Ascending aorta (tissue), 2 donors: ENCODE measurements at places on chromosomes 7 and 10.
A peak's percentile ranks its signal among the peaks of the same experiment; 100 is the strongest.

GRCh38 chr7:70580161-70580560, 551.8 kb upstream of the GALNT17 start:
- DNase-seq, result no peak

GRCh38 chr7:118737935-118738334, 513.4 kb downstream of the ANKRD7 start:
- no peak for DNase-seq

- no peak for DNase-seq
Measured at GRCh38 chr10:8670461-8670860, 616.0 kb downstream of the GATA3 start.

- DNase-seq, result no peak
Measured at GRCh38 chr7:42739638-42740037, 172.2 kb downstream of the C7orf25 start.

DNA sequence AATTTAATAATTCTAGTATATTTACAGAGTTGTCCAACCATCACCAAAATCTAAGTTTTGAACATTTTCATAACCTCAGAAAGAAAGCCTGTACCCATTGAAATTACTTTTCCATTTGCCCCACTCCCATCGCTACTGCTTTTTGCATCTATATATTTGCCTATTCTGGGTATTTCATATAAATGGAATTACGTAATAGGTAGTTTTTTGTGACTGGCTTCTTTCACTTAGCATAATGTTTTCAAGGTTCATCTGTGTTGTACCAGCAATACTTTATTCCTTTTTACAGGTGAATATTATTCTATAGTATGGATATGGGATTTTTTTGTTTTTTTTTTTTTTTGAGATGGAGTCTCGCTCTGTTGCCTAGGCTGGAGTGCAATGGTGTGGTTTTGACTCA, 22.6 kb downstream of the KIF11 start:
- no peak for DNase-seq

- DNase-seq, result peak; percentile 49
Measured at GRCh38 chr10:3951993-3952392, 167.0 kb upstream of the KLF6 start.

- no peak for DNase-seq
Measured at GRCh38 chr10:83012866-83013265, 1126.4 kb upstream of the GHITM start.

- DNase-seq, result no peak
Measured at GRCh38 chr7:78529392-78529791, 730.8 kb downstream of the PHTF2 start.

- no peak for DNase-seq
Measured at GRCh38 chr7:108266491-108266890, 136.3 kb upstream of the LAMB4 start.

DNA sequence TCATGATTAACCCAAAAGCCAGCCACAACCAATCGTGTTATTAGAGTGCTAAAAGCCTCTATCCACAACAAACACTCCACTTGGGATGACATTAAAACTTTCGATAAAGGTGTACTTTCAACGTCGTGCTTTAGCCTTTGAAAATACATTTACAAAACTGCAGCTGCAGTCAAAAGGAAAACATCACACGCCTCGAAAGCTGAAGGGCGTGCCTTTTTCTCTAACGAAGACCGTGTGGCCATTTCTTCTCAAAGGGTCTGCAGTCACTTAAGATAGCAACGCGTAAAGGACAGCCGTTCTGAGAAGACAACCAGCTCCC, 1.1 kb downstream of the ARHGAP12 start:
- DNase-seq, result no peak

- no peak for DNase-seq
Measured at GRCh38 chr7:146053492-146053891, 63.1 kb upstream of the CNTNAP2 start.

DNA sequence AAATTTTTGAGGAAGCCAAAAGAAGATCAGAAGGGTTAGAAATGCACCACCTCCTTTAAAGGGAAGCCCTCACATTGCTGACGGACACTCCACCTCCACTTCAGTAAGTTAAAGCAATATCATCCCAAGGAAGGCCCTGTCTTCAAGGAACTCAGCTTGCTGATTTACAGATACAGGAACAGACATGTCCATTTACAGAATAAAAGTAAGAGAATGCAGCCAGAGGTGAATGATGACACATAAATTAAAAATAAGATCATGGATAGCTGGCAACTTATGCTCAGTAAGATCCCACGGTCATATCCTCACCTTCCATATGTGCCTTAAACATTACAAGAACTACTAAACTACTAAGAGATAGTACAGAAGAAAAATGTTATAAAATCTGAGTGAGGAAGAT, 20.4 kb downstream of the GRB10 start:
- no peak for DNase-seq

DNA sequence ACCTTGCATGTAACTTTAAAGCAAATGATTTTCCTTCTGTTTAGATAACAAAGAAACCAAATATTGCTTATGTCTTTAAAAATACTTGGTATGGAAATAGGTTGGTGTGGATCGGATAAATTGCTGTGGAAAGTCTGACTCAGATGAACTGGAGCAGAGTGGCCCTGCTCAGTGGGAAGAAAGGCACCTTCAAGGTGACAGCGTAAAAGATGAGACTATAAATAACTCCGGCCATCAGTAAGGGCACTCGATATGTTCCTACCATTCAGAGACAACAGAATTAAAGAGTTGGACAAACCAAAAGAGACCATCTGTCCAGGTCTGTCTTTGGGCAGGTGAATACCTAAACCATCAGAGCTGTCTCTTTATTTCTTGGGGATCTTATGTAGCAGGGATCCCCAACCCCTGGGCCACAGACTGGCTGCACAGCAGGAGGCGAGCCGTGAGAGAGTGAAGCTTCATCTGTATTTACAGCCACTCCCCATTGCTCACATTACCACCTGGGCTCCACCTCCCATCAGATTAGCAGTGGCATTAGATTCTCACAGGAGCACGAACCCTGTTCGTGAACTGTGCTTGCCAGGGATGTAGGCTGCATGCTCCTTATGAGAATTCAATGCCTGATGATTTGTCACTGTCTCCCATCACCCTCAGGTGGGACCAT, 357.1 kb downstream of the PRPF18 start:
- no peak for DNase-seq

DNA sequence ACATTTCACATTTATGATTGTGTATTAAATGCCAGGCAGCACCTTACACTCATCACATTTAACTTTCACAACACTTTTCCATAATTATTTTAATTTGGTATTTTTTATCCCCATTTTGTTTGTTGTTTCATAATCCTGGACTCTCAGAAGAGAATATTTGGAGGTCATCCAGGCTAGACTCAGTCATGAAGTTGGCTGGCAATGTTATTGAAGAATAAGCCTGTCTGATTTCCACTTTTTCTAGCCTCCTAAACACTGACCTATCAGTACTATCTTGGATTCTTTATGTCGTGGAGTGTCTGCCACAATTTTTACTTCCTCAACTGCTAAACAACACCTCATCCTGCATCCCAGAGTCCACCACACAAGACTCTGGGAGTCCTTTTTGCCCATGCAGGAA, 372.3 kb upstream of the NRP1 start:
- no peak for DNase-seq

DNA sequence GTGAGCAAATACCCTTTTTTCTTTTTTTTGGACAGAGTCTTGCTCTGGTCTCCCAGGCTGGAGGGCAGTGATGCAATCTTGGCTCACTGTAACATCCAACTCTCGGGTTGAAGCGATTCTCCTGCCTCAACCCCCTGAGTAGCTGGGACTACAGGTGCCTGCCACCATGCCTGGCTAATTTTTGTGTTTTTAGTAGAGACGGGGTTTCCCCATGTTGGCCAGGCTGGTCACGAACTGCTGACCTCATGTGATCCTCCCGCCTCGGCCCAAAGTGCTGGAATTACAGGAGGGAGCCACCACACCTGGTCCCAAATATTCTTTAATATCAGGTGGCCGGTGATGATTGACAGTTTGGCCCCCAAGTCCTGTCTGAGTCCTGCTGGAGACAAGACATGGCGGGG, 6.6 kb downstream of the LAT2 start:
- DNase-seq, result no peak

GRCh38 chr10:119550827-119551226, 8.3 kb upstream of the RGS10 start:
- DNase-seq, result peak; percentile 11

GRCh38 chr10:16316733-16317390, 119.9 kb upstream of the PTER start:
- DNase-seq, result no peak

GRCh38 chr7:5278766-5279165, 4.0 kb upstream of the SLC29A4 start:
- no peak for DNase-seq
